HAP-1 (cell line): ENCODE measurements at places on chromosomes 7 and 10.

- no peak for DNase-seq
These were observed 65.6 kb upstream of the VSTM2A start for GRCh38 chr7:54476609-54477008.

GRCh38 chr10:90317172-90317571, 540.7 kb downstream of the HTR7 start:
- DNase-seq, result no peak

- DNase-seq, result no peak
These were observed 24.0 kb upstream of the GPNMB start for GRCh38 chr7:23222439-23223030.

GRCh38 chr10:128071417-128071782, 54.8 kb downstream of the MKI67 start:
- no peak for DNase-seq

DNA sequence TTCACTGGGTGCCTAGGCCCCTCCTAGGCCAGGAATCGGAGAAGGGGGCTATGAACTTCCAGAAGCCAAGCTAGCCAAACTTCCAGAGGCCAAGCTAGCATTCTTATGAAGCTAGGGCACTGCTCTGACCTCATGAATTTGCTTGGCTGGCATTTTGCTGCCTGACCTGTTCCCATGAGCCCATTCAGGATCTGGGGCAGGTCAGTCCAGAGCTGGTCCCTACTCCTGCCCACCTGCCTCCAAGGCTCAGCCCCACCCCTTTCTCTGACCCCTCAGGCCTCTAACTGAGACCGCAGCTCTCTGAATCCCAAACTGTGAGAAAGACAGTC, 1.3 kb upstream of the PPIF start:
- no peak for DNase-seq

DNA sequence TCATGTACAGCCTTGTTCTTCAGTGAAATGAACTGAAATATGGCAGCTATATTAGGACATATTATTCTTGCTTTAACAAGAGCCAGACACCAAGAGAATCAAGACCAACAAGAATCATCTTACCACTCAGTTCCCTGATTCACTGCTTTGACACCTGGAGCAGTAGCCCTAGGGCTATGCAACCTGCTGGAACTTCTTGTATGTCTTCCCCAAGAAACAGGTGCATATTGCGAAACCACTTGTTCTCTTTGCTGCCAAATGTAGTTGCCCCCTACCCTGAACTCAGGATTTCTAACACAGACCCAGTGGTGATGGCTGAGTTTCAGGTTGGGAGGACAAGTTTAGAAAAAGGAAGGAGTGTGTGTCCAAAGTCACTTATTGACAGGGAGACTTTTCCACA, 46.1 kb downstream of the WIPF3 start:
- no peak for DNase-seq

DNA sequence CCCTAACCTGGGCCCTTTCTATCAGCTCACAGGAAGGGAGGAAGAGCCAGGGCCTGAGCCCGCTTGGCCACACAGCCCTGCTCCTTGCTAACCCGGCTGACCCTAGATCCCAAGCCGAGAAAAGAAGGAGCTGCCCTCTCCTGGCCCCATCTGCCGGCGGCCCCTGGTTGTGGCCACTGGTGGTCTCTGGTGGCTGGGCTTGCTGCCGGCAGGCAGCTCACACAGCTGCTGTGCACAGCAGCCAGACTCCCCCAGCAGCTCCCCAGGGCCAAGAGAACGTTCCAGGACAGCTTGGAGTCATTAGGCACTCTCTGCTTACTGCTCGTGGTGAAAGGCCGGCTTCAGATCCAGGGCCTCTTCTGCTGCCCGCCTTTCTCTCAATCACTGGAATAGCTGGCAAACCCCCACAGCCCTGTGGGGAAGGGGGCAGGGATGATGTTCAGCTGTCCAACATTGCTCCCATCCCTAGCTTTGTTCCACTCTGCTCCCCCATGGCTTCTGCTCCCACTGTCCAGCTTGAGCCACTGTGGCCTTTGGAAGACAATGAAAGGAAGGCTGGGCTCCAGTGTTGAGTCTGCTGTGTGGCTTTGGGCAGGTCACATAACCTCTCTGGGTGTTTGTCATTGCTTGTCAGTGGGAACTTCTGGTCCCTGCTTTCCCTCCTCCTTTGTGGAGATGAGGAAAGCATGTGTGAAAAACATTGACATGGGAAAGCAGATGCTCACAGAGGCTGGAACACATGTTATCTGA, 35.4 kb upstream of the COL13A1 start:
- DNase-seq, result no peak

GRCh38 chr10:51000976-51001375, 73.3 kb upstream of the PRKG1 start:
- DNase-seq, result no peak

GRCh38 chr10:77544617-77545016, 93.0 kb downstream of the KCNMA1 start:
- no peak for DNase-seq

DNA sequence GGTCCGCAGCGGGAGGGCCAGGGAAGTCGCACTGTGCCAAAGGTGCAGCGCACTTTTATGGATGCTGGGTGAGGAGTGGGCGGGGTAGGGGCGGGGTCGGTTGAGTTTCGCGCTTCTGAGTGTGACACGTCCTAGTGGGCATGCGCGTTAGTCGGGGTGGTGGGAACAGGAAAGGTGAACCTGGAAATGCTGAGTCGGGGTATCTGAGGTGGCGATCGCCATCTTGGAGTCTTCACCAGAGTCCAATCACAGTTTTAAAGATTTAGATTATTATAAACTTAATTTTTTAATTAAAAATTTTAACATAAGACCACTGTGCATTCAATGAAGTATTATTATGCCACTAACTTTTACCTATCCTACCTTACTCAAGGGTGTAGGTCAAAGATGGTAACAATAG, 45.7 kb downstream of the ZNF138 start:
- DNase-seq, result no peak

DNA sequence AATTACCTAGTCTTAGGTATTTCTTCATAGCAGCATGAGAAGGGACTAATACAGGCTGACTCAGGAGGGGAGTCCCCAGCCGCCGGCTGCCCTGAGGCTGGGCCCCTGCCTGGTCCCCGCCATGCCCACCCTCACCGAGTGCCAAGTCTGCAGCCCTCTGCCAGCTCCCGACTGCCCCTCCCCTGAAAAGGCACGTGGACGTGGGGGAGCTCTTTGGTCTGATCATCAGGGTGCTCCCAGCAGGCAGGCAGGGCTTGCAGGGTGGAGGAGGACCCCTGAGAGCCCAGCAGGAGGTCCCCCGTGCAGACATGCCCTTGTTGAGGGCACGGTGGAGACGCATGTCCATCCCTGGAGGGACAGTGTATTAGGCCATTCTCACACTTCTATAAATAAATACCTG, 110.9 kb downstream of the UNCX start:
- no peak for DNase-seq

DNA sequence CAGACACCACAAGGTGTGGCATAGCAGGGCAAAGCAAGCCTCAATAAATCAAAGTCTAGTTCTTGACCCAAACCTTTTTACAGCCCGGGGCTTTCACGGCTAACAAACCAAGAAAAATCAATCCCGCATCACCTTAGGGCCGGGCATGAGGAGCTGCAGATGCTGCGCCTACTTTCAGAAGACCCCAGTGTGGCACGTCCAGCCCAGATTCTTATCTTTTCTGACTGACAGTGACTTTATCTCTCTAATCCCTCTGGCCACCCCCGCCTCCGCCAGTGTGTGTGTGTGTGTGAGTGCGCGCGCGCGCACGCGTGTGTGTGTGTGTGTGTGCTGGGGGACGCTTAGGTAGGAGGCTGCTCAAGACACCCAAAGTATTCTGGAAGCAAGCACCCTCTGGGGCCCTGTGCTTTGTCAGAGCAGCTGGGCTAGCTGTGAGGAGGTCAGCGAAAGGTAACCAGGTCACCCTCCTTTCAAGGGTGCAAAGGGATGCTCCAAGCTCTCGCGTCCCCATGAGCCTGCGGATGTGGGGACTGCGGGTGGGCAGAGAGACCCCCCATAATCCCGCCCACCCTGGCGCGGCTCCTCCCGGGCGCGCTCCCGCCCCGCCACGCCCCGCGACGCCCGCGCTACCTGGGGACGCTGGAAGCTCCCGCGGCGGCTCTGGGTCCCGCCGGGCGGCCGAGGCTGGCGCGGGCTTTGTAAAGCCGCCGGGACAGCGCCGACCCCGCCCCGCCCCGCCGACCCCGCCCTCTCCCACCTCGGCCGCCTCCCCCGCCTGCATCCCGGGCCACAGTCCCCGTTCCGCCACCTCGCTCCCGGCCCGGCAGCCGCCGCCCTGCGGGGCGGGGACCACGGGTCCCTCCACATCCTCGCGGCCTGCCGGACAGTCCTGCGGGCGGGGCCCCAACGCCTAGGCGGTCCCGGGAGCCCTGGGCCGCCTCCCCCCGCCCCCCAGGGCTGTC, 57.1 kb upstream of the RHOBTB1 start:
- DNase-seq, result peak; percentile 72
